IPS-NIHi11 (cell line): ENCODE measurements at places on chromosomes 2 and 18.
A peak's percentile ranks its signal among the peaks of the same experiment; 100 is the strongest.

- DNase-seq = no peak
Measured at GRCh38 chr2:136920652-136921333, 155.4 kb downstream of the THSD7B start.

DNA sequence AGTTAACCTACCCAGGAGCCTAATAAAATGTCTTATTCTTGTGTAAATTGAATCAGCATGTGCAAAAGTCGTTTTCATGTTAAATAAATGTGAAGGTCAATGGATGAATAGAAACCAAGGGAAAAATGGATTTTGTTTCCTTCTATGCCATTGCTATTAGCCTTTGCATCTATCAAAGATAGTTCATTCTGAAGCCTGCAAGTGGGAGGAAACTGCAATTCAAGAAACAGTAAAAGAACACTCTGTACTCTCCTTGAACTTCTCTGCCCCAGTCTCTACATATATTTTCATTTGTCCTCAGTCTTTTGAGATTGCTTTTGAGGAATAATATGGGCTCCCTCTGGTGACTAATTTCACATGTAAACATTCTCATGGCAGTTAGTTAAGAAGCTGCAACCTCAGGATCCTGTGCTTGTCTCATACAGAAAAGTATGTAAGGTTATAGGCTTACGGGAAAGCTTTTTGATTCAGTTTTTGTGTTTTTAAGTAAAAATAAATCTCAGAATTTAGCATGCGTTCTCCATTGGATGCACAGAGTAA lies 1590.0 kb upstream of the LRRTM1 start:
- no peak for DNase-seq

- DNase-seq = no peak
Measured at GRCh38 chr2:43675646-43676321, 445 bp downstream of the C1GALT1C1L start.

DNA sequence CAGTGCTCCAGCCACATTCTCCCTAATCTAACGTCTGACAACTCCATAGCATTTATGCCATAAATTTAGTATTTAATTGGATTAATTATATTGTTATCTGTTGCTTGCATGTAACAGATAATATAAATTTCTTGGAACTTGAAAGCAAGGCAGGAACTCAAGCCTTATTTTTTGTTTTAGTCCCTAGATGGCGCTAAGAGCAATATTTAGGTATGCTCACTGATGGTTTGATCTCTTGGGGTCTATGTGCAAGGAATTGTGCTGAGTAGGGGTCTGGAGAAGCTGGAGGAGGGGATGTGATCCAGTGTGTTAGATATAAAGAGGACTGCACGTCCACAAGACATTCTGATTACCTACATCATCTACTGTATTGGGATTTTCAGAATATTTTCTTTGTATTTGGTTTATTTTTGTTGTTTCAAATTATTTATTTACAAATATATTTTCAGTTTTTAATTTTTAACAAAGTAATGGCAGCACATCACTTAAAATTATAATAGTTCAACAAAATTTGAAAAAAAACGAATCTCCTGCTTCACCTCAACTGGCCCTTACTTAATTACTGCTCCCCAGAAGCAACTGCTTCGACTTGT lies 32.8 kb downstream of the KATNAL2 start:
- DNase-seq = peak; percentile 52

DNA sequence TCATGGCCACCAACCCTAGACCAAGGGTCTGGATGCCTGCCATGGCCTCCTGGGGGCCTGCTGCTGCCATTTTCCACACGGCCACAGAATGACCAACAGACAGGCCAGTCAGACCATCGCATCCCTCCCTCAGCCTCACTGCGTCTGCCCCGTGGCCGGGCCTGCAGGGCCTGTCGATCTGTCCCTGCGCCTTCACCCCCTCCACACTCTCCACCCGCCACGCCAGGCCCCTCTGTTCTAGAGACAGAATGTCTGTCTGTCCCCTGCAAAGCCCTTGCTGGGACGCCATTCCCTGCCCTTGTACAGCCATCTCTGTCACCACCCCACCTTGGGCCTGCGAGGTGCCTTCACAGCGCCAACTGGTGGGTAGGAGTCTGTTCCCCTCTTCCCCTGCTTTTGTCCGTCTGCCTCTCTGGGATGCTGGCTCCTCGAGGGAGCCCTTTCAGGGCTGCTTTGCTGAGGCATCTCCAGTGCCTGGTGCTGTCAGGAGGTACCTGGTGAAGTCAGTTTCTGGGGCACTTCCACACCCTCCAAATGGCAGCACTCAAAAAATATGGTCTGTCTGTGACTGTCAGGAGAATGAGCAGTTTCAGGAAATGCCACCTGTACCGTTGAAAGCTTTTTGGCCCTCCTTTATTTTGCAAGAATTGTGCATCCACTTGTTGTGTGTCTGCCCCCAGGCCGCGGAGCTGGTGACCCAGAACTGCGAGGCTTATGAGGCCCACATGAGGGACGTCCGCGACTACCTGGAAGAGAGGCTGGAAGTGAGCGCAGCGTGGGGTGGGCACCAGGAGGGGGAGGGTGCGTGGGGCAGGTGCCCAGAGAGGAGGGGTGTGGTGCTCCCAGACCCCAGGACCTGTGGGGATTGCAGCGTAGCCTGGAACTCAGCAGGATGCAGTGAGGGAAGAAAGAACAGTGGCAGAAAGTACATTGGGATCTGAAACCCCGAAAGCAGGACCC lies 6.7 kb upstream of the ESPNL start:
- DNase-seq = peak; percentile 23

- no peak for DNase-seq
Measured at GRCh38 chr18:47163241-47163640, 12.9 kb downstream of the IER3IP1 start.

DNA sequence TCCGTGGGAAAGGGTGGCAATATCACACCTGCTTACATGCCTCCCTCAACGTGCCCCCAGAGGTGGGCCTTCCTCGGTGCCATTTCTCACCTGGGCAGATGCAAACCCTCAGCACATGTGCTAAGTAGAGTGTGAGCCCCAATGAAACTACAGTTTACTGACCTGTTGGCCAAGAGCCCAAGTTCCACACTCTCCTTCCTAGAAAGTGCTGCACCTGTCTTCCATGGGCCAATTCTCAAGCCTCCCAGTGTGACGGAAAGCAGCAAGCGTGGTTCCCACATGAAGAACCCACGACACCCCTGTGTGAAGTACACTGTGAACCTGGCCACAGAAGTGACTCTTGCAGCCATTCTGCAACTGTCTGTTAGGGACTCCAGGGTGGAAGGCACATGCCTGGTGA lies 73.7 kb downstream of the UXS1 start:
- DNase-seq = no peak

DNA sequence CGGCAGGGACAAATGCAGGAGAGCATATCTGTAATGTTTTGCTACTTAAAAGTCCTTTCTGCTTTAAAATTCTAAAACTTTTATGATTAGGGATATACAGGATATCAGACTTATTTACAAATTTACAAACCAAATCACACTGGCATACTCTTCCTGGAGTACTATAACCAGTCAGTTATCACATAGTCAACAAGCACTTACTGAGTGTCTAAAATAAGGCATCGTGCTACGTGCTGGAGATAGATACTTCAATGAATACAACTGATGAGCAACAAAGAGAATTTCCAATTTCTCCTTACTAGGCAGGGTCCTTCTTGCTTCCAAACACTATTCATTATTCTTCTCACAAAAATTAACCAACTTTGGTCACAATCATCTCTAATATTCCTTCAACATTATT lies 113.5 kb downstream of the PLEKHM3 start:
- DNase-seq = no peak

DNA sequence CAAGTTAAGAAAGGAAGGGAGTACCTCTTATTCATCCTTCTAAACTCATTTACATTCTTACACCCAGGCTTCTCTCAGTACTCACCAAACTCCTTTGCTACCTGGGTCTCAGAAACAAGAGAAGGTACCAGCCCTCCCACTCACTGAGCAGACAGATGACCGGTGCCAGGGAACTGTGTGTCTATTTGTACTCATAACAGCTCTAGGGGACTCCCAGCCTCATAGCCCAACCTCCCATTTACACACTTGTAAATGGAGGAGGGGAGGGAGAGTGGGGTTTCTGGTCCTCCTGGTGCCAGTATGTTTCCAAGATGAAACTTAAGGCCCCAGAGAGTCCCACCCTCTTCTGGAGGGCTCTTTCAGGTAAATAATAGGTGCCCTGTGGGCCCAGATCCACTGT lies 42.8 kb upstream of the SIGLEC15 start:
- DNase-seq = no peak

- no peak for DNase-seq
Measured at GRCh38 chr2:162711832-162712540, 126.6 kb downstream of the KCNH7 start.
